NAMALWA (cell line): ENCODE measurements at places on chromosomes 2 and 18.

DNA sequence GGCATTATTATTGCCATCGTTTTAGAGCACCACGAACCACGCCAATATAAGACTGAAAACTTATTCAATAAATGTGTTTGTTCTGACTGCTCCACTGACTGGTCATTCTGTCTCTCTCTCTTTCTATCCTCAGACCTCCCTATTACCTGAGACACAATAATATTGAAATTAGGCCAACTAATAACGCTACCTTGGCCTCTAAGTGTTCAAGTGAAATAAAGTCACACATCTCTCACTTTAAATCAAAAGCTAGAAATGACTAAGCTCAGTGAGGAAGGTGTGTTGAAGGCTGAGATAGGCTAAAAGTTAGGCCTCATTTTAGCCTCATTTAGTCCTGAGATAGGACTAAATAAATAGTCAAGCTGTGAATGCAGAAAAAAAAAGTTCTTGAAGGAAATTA lies 38.8 kb downstream of the G6PC2 start:
- no peak for DNase-seq

DNA sequence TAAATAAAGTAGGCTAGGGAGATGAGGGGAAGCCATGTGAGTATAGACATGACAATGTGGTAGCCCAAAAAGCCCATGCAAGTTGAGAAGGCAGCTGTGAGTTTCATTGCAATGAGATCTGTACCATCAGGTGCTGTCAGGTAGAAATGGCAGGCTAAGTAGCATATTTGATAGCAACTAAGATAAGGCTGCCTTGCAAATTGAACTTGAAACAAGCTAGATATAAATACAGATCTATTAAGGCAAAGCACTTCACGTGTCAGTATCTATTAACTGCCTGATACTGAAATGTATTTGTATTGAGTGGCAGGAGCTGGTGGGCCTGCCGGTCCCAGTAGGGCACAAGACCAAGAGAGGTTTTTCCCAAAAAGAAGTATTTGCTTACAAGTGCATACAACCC lies 419.9 kb downstream of the TDRD15 start:
- DNase-seq: no peak

- no peak for DNase-seq
These were observed 36.0 kb downstream of the SMAD7 start for GRCh38 chr18:48914581-48915251.

DNA sequence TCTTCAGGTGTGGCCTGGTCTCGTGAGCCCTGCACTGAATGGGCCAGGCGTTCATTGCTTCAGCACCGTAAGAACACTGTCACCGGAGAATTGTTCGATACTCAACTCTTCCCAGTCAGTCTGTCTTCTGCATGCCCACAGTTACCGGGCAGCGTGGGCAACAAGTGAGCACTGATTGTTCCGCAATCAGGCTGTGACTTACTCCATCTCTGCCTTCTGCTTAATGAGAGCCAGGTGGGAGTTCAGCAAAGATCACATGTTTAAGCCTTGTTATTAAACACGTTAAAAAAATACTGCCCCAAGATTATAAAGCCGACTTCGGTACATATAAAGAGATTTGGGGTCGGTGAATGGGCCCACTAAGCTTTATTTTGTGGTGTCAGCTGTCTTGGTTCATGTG lies 3.7 kb downstream of the STEAP3 start:
- DNase-seq: no peak

DNA sequence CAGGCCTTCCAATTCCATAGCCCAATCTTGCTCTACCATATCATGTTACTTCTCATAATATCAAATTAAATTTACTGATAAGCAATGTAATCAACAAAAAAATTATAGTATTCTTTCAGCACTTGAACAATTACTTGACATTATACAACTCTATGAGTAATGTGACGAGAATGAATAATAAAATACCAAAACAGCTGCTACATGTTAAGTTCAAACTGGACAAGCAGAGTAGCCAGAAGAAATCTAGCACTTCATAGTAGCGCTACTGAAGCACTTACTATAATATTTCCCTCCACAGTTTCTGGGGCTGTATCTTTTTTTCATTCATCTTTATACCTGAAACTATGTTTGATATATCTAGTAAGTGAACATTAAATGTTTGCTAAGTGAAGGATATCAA lies 14.9 kb downstream of the PPP3R1 start:
- no peak for DNase-seq

- no peak for DNase-seq
These were observed 45.9 kb downstream of the AGAP1 start for GRCh38 chr2:235539773-235540172.

DNA sequence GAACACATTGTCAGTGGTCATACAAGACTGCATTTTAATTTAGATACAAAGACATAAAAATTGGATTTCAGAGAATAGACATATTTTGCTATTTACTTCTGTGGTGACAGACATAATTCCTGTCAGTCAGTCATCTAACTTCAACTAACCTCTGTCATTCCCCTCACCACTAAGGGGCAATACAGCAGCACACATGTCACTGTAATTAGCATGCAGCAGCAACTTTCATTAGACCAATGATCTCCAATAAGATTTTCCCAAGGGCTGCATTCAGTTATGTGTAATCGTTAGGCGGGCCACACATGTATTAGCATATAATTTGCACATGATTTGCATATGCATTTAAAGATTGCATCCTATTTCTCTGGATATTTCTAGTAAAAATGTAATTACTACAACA lies 624.5 kb downstream of the NR4A2 start:
- DNase-seq: peak; percentile 37

GRCh38 chr2:101692766-101693165 lies 4.7 kb upstream of the MAP4K4 start:
- DNase-seq: no peak

- DNase-seq: no peak
These were observed 35.3 kb downstream of the KCNF1 start for GRCh38 chr2:10947005-10947440.

DNA sequence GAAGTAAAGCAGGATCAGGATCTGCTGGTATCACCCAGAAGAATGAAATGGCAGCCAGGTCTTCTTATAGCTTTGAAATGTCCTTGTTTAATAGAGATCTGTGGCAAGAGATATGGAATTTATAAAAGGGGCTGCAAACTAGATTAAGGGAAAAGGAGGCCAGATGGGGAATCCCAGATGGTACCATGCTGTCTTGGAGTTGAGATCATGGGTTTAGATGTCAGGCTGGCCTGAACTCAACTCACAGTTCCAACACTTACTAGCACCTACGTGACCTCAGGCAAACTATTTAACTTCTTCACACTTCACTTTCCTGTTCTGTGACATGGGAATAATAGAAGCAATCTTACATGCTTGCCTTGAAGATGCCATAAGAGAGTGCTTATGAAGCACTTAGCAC lies 188.2 kb downstream of the ALK start:
- no peak for DNase-seq

DNA sequence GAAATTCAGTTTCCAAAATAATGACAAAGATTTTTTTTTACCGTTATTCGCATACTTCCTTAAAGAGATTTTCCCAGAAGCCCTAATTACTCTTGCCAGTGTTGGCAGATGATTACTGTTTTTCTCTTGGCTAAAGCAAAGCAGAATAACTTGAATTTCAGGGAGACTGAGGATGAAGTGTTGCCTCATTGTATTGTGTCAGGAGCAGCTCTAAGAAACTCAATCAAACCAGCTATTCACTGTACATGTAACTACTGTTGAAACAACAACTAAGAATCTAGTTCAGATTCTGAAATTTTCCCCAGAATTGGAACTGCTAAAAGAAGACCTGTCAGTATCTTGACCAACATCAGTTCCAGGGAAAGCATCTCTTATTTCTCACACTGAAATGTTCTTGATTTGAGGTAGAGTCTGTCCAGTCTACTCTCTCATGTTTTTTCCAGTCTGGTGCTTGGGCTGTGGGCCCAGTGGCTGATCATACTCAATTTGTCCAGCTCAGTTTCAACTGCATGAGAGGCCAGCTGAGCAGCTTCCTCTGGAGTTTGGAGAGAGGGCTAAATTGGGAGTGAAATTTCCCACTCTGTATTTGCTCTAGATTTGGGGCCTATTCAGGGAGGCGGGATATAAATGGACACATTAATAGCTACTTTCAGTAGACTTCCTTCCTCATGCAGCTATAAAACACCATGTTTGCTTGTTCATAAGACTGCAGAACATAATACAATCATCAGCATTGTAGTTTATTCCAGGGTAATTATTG lies 78.5 kb downstream of the PPP1R1C start:
- DNase-seq: no peak

- DNase-seq: no peak
These were observed 133.4 kb downstream of the DOCK10 start for GRCh38 chr2:224908818-224909217.

DNA sequence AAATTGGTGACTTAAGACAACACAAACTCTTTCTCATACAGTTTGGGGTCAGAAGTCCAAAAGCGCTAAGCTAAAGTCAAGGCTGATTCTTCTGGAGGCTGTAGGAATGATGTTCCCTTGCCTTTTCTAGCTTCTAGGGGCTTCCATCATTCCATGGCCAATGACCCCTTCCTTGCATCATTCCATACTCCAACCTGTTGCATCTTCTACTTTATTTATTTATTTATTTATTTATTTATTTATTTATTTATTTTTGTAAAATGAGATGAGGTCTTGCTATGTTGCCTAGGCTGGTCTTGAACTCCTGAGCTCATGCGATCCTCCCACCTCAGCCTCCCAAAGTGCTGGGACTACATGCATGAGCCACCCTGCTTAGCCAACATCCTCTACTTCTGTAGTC lies 44.7 kb upstream of the C1D start:
- DNase-seq: no peak

GRCh38 chr18:22475426-22476100 lies 57.8 kb upstream of the CTAGE1 start:
- DNase-seq: no peak

- DNase-seq: no peak
These were observed 477.6 kb upstream of the KLHL29 start for GRCh38 chr2:22907330-22907729.

DNA sequence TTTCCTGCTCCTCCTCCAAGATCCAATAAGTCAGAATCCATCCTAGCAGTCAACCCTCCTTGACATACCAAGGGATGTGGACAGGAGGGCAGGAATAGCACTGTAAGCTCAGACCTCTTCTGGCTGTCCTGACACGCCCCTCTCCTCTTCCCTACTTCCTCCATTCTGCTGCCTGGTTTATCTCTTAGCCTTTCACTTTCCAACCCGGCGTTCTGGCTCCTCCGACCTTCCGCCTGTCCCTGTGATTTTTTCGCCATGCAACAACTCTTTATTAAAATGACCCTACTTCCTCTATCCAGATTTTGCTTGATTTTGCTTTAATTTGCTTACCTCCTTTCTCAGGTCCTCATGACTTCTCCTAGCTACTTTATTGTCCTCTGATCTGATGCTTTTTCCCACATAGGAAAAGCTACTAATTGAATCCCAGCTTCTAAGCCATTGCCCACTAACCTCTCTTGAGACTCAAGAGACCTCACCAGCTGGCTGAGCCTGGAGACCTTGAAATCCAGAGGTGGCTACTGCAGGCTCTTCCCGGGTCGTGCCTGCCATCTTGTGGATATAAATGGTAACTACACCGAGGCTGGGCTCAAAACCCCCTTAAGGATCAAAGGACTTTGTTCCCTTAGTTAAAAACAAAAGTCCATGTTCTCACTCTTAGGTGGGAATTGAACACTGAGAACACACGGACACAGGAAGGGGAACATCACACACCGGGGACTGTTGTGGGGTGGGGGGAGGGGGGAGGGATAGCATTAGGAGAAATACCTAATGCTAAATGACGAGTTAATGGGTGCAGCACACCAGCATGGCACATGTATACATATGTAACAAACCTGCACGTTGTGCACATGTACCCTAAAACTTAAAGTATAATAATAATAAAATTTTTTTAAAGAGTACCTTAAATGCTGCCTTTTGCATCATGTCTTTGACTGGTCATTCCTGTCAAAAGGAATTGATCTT lies 139.4 kb downstream of the AKAIN1 start:
- peak; percentile 70 for DNase-seq

- DNase-seq: no peak
These were observed 311.9 kb upstream of the NT5C1B start for GRCh38 chr2:18901242-18901641.

DNA sequence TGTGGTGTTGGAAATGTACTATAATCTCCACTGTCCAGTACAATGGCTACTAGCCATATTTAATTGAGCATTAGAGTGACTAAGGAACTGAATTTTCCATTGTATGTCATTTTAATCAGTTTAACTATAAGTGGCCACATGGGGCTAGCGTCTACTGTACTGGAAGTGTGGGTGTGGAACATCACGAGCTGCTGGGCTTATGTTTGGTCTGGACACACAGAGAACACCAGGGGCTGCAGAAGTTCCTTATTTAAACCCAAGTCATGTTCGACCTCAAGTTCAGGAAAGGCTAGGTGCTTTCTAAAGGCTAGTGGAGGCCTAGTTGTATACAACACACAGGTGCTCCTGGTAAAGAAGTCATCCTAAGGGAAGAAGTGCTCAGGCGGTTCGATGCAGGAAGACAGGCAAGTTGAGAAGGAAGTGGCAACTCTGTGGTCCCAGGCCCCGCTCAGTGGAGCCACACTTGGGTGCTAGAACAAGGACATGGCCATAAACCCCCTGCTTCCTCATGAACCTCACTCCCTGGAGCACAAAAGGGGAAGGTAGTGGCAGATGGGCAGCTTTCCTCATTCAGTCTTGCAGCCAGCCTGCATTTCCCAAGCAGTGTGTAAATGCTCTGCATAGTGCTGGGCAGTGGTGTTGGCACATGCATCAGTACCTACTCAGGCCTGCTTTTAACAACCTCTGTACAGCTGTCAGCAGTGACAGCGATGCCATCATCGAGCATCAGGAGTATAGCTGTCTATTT lies 13.3 kb downstream of the LGALSL start:
- no peak for DNase-seq

DNA sequence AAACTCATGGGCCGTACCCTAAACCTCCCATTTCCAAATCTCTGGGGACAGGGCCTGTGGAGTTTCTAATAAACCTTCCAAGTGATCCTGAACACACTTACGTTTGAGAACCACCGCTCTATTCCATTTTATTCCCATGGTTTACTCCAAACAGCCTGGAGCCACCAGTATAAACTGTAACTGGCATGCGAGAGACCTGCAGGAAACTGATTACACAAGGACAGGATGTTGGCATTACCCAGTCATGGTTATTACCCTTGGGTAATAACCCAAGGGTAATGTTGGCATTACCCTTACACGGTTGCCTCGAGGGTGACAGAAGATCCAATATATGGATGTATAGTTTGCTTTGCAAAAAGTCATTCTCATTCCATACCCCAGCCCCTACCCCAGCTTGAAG lies 37.0 kb upstream of the YPEL5 start:
- DNase-seq: no peak

DNA sequence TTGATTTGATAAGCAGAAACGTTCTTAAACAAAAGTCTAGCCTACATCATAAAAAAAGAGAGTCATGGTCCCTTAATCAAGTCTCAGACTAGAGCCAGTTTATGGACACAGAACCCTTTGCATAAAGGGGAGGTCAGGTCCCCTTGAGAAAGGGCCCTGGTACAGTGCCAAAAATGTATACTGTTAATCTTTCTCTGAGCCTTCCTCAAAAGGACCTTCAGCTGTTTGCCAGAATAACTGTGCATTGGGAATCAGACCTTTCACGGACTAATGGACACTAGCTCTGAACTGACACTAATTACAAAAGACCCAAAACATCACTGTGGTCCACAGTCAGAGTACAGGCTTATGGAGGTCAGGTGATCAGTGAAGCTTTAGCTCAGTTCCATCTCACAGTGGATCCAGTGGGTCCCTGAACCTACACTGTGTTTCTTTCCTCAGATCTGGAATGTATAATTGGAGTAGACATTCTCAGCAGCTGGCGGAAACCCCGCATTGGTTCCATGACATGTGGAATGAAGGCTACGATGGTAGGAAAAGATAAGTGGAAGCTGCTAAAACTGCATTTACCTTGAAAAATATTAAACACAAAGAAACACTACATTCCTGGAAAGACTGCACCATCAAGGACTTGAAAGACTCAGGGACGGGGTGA lies 151.4 kb downstream of the TMEFF2 start:
- DNase-seq: no peak
